ENCODE measurements at places on chromosomes 1 and 21.

DNA sequence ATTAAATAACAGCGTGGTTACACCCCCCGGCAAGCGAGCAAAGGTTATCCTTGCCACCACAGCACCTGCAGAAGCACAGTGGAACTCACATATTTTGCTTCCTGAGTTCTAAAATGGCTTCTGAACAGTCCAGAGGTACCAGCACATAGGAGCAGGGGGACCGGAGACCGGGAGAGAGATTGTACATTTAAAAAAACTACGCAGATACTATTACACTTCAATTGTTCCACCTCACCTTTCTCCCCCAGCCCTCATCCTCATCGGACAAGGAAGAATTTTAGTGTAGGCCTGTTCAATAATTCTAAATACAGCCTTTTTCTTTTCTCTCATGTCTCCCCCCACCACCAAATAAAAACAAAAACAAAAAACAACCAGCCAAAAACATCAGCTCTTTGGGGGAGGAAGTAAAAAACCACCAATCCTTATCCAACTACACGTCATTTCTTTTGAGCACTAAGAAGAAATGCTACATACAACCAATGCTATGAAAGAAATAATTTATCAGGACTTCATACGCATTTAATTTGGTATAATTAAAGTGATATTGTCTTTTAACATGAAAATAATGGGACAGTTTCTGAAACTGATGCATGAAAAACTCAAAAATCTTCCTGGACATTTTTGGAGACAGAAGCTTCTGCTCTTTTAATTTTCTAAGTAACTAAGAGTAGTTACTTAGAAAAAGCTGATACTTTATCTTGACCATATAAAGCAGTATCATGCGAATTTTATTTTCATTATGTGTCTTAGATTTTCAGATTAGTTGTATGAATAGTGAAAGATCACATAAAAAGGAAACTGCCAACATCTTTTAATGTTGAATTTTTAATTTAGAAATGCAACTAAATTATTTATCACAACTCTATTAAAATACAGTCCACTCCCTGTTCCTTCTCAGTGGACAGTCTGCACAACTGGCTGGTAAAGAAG lies 9.1 kb downstream of the CDKN2C start:
- peak; percentile 41 for DNase-seq

DNA sequence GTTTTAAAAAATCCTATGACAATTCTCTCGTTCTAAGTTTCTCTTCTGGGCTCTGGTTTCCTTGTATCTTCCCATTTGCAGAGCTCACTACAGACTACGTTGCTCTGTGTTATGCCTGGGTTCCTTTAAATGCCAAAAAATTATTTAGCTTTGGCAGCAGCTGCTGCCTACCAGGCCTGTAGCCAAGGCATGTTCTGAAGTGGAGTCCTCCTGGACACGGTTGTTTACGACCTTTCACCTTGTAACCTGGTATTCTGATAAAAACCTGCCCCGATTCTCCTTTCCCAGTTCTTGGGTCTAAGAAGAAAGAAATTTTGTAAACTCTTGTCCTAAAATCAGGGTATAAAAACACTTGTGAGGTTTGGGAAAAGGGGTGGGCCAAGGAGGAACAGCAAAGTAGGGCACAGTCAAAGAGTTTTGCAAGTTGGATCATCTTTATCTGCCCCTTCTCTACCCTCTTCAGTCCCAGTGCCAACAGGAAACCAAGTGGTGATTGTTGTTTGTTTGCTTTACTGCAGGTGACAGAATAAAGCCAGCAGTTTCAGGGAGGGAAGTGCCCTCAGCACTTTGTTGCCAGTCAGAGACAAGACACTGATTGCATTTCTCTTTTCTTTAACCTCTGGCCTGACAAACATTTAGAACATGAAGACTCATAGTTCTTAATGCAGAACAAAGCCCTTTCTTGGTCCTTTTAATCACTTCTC lies 3.1 kb upstream of the TXNIP start:
- no peak for DNase-seq

DNA sequence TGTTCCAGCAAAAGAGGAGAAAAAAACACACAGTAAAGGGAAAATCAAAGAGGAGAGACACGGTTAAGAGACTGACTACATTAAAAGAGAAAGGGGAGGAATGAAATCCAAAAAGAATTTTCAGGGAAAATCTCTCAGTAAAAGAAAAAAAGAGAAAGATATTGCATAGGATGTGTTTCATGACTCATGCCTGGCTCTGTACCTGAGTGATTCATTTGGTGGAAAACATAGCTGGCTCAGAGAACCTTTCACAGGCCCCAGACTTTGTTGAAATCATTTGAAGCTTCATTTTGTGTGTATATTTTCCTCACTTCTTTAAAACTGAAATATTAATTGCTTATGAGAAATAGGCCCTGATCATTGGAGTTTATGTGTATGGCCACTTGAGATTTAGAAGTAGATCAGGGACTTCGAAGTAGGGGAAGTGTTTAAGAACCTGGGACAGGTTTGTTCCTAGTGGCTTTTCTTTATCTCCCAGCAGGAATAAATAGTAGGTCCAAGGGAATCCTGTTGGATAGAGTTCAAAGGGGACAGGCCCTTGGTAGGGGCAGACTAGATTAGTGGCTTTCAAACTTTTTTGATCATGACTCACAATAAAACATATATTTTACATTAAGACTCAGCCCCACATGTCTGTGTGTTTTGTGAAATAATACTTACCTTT lies 239.1 kb upstream of the SGIP1 start:
- no peak for DNase-seq

DNA sequence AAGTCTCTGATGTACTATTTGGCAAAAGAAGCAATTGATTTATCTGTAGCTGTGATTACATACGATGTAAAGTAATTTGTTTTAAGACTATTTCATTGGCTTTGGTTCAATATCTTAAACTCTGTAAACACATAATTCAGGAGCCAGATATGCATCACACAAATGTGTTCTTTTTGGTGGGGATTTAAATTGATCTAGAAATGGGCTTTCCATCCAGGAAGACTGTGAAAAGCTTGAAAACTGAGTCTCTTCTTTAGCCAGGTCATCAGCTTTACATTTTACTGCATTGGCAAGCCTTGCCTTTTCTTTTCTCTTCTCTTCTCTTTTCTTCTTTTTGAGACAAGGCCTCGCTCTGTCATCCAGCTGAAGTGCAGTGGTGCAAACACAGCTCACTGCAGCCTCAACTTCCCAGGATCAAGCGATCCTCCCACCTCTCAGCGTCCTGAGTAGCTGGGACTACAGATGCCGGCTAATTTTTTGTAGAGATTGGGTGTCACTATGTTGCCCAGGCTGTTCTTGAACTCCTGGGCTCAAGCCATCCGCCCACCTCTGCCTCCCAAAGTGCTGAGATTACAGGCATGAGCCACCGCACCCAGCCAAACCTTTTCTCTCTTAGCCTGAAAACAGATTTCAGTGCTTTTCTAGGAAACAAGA lies 1.4 kb downstream of the RCAN3 start:
- peak; percentile 8 for DNase-seq

- peak; percentile 73 for DNase-seq
Observed at GRCh38 chr1:155598842-155599331, 11.1 kb upstream of the MSTO1 start.

- no peak for DNase-seq
Observed at GRCh38 chr1:8698937-8699447, 118.4 kb downstream of the RERE start.

DNA sequence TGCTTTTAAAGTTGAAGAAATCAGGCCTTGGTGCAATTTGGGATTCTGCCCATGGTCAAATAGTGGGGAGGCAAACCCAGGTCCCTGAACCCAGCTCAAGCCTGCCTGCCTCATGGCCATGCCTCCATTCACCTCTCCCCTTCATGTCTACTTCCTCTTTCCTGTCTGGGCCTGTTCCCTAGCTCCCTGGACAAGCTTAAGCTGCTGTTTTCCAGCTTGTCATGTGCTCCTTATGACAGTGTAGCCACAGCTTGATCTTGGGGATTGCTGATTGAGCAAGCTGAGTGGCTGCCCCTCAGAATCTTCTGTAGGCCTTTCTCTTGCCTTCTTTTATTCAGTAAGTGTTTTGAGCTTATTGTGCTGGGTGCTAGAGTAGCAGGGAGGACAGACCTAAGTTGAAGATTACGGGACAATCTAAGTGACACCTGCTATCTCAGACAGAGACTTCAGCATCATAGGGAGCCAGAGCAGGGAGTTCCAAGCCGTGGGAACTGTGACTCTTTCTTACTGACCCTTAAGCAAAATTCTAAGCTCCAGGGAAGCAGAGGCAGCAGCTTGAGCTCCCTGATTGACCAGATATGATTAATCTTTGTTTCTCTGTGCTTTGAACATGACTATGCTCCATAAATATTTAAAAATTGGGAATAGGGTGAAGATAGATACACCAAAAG lies 520 bp upstream of the MR1 start:
- no peak for DNase-seq

DNA sequence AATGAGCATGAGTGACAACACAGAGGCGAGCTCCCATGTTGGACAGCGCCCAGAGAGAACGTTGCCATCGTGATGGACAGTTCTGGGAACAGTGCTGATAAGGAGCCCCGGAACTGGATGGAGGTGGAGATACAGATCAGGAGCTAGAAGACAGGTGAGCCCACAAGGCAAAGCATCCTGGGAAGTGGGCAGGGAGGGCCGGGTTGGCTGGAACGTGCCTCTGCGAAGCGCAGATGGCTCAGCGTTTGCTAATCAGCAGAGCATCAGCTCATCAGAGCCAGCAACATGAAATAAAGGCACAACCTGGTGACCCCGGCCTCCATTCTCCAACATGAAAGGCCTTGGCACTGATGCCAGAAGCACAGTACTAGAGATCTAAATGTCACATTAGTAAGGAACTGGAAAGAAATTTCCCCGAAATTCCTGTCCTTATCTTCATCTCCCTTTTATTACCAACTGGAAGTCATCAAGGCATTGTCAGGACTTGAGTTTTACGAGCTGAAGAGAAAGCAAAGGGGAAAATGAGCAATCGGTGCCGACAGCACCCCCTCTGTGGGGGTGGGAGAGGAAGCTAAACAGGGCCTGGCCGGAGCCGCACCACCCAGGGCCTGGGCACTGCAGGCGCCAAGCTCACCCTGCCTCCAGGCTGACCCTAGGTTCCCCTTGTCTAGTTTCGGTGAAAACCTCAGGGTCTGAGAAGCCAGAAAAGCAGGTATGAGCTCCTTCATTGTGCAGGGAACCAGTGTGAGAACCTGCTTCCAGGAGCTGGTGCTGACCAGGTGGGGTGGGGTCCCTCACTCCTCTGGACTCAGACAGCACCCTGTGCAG lies 19.9 kb downstream of the ABCA4 start:
- DNase-seq: no peak

- DNase-seq: no peak
Observed at GRCh38 chr1:43983253-43983899, 4.4 kb downstream of the B4GALT2 start.

- no peak for DNase-seq
Observed at GRCh38 chr1:26083208-26083607, 15.8 kb upstream of the TRIM63 start.

- DNase-seq: no peak
Observed at GRCh38 chr1:18637962-18638834, 7.6 kb downstream of the PAX7 start.

DNA sequence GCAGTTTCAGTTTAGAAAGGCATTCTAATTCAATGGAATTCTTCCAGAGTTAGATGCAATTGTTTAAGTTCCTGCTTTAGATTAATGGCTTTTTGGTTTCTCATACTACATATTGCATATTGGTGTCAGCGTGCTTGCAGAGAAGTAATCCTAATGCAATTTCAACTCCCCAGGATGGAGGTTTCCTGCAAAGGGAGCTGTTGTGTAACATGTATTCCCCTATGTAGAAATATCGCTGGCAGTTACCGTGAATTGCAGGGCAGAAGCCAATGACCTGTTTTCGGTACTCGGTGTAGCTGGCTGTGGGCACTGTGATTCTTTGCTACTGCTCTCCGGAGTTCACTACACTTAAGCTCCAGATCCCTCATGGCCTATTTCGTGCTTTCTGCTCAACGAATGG lies 256.1 kb upstream of the PTBP2 start:
- DNase-seq: no peak

- no peak for DNase-seq
Observed at GRCh38 chr1:156599811-156600210, 1.5 kb downstream of the GPATCH4 start.

GRCh38 chr1:23634840-23635651 lies 56.6 kb upstream of the RPL11 start:
- peak; percentile 68 for DNase-seq

GRCh38 chr21:42744520-42745445 lies 91.4 kb downstream of the PDE9A start:
- no peak for DNase-seq

- no peak for DNase-seq
Observed at GRCh38 chr1:160580221-160580812, 1.0 kb upstream of the CD84 start.

DNA sequence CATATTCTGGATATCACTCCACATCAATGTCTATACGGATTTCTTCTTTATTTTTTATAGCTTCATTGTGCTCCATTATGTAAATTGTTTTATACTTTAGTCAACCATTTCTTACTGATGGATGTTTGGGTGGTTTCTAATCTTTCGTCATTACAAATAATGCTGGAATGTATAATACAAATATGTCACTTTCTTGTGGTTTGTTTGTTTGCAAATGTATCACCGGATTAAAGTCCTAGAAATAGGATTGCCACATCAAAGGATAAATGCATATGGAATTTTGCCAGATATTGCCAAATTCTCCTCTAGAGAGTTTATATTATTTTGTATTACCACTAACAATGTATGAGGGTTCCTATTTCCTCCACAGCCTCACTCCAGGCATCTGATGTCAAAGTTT lies 48.7 kb upstream of the PRDM2 start:
- no peak for DNase-seq

DNA sequence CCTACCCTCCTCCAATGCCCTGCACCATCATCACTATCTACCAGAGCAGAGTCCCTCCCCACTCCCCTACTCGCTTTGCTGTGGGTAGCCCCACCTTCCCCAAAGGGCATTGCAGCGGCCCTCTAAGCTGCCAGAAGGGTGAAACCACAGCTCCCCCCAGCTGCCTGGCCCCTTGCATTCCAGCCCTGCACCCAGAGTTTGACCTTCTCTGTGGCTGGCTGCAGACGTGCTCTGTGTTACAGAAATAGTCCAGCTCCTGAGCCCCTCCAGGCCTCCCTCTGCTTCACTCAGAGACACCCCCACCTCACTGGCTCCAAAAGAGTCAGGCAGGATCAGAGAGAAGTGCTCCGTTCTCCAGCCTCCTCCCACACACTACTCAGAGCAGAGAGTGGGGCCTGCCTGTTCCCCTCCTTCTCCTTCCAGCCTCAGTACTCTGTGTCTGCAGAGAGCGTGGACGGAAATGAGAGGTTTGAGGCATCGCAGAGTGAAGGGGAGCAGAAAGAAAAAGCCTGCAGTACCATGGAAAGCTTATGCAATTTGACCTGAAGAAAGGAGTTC lies 63.2 kb downstream of the PLEKHA6 start:
- peak; percentile 31 for DNase-seq

DNA sequence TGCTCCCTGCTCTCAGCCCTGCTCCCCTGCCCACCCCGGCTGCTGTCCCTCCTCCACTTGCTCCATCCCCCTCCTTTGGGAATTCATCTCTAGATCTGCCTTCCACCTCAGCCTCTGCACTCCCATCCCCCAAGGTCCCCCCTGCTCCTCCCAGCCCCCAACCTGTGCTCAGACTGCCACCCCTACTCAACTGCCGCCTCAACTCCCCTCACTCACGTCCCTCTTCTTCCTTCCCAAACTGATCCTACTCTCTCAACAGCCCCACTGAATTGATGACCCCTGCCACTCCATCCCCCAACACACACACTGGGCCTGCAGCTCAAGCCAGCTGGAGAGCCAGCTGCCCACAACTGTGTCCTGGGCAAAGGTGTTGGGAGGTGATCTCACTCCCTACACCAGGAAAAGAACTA lies 15.8 kb upstream of the ETV3L start:
- DNase-seq: no peak

GRCh38 chr1:221919743-221920142 lies 177.9 kb upstream of the DUSP10 start:
- no peak for DNase-seq

- DNase-seq: no peak
Observed at GRCh38 chr1:21246905-21247642, 43.2 kb downstream of the ECE1 start.
